ENCODE measurements at places on chromosomes 5 and 9.

- no peak for DNase-seq
Measured at GRCh38 chr9:77975806-77976205, 55.8 kb downstream of the GNAQ start.

DNA sequence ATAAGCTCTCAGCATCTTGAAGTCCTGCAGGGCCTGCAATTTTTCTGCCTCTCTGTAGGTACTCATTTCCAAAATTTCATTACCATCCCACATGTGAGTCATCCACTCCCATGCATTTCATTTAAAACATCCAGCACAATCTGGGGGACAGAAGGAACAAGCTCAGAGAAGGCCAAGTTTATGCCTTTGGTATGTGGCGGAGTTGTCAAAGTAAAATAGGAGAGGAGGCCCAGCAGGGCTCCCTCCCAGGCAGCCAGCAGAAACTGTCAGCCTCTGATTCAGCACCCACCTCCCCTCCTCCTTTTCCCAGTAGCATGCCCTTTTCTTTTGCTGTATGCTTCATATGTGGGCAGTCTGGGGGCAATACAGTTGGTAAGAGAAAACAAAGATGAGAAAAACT, 126.4 kb upstream of the ZNF366 start:
- DNase-seq = no peak

DNA sequence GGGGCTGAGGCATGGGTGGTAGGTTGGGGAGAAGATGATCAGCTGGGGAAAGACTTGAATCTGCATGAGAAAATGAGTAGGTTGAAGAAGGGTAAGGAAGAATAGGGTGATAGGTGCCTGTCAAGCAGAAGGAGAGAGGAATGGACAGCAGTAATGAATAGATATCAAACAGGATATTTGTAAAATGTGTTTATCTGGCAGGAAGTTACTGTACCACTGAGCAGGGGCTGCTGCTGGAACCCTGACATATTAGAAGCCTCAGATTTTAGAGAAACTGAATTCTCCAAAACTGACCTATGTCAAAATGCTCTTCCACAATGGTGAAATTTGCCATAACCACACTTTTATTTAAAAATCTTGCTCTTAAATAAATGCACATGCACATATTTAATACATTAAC, 41.0 kb downstream of the CCDC192 start:
- DNase-seq = no peak

DNA sequence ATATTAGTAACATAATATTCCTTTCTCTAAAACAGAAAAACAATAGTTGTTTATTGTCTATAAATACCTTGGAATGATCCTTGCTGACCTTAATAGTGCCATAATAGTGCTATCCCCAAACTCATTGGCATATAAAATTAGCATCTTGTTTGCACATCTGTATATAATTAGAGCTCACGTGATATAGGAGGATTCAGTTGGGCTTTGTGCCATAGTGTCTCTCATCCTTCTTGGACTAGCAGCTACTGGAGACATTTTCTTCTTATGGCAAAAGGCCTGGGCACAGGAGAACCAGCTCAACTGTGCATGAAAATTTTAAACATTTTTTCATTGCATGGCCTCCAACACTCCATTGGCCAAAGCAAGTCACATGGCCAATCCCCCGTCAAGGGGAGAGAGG, 342.5 kb downstream of the SPATA31D1 start:
- no peak for DNase-seq

GRCh38 chr9:114930056-114930812, at the start of gene TNFSF8:
TSS of gene TNFSF8 (minus strand) at chr9:114930591. CDS start at chr9:114930303, 288 bp downstream.
- no peak for DNase-seq

DNA sequence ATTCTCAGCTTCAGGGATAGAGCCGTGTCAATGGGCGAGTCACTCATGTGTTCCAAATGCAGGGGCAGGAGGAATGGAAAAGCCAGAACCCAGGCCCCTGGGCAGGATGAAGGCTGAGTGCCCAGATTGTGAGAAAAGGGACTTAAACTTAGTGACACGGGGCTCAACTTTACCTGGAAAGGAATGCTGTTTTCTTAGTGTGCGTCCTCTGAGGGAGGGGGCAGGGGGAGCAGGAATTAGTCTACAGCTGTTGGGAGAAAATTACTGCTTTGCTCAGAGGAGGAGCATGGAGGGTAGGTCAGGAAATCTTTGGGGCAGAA, 14.6 kb downstream of the HK3 start:
- no peak for DNase-seq

DNA sequence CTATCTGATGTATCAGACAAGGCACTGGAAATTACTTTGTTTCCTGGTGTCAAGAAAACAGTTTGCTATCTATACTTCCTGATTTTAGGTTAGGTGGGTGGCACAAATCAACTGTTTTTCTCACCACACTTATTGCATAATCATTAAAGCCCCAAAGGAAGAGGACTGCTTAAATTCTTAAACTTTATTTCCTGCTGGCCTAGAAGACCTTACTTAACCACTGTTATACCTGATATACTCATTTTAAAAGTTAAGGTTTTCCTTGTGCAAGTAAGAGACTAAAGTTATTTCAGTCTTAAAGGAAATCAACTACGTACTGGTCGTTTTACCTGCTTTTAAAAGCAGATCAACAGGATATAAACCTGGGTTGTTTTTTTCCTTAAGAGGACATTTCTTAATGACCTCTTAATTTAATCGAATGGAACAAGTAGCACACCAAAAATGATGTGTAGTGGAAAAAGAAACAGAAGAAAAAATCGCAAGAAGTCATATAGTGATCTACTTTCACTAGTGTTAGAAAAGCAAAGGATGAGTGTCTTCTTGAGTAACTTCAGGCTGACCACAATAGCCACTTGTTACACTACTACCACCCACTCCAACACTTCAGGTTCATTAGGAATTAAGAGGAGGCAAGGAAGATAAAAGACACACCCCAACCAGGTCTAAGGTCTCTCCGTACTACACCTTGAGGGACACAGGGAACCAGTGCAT, 974 bp downstream of the CLINT1 start:
- no peak for DNase-seq

DNA sequence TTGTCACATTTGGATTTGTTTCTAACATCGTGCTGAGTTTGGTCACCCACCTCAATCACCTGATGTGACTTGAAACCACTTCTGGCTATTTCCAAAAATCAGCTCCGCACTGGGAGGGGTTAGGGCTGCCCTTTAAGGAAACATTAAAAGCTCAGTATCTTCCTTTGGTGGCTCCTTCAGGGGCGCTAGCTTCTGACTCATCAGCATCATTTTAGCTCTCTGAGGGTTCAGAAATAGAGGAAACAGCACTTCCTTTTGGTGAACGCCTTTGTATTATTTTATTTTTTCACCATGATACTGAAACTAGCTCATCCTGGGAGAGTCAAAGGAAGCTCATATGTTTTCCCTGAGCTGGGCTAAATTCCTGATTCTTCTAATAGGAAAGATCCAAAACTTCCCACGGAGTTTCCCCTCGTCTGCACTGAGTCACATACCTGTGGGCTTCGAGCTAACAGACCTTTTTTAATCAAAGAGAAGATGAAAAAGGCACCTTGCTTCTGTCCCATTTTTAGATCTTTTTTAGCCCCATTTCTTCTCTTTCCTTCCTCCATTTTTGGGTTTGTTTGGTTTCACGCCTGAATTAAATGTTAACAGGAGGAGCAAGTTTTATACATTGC, 48.2 kb downstream of the ROPN1L start:
- DNase-seq = no peak

DNA sequence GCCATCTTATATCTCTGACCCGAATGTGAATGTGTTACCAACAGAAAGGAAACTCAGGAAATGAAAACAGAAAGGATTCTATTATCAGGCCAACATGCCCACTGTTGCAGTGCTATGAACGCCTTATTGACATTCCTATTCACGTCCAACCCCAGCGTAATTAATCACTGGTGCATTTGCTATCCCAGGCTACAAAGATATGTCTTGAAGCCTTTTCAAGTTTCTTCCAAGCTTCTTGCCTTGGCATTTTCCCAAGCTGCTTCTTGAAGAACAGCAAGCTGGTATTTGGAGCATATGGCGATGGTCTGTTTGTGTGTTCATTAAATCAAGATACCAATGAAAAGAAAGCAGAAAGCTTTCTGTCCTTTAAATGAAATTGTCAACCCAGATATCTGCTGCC, 579.2 kb upstream of the ZNF462 start:
- DNase-seq = no peak

DNA sequence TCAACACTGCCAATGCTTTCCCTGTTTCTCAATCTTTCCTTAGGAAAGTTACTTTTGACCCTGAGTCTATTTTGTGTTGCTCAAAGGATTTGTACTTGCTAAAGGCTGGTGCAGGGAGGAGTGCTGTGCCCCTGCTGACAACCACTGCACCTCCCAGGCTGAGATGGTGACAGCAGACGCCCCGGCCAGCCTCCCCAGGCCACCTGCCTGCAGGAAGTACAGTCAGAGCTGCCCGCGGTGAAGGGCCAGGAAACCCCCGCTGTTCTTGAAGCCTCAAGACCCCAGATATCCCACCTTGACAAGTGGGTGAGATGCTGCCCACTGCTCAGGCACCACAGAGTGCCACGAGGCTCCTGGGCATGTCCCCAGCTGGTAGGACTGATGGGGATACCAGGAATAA, 44.2 kb upstream of the CKMT2 start:
- no peak for DNase-seq

GRCh38 chr5:5665225-5666075, 243.0 kb downstream of the ICE1 start:
- DNase-seq = no peak

- DNase-seq = peak; percentile 44
Measured at GRCh38 chr5:134145779-134146581, 30.8 kb downstream of the SKP1 start.

DNA sequence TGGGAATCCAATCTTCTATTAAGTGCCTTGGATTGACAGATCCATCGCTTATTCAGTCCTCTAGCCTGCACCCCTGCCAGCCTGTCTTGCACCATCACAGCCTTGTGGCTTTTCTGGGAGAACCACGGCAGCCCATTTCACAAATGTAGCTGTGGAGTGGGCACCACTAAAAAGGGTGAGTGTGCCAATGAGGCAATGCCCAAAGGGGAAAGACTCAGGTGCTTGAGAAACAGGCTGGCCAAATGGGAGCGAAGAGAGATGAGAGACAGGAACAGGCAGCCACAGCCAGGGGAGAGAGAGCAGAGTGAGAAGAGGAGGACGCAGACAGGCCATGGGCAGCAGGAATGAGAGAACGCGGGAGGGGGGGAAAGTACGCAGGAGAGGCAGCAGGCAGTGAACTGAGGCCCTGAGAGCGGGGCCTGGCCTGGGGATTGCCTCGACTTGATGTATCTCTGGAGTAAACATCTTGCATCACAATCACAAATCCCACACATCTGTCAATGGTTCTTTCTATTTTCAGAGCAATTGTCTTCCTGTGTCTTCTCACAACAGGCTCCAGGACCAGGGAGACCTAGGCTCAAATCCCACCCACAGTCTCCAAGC, 173.1 kb downstream of the SYK start:
- DNase-seq = no peak

- DNase-seq = no peak
Measured at GRCh38 chr9:105385381-105385985, 62.4 kb upstream of the FSD1L start.

DNA sequence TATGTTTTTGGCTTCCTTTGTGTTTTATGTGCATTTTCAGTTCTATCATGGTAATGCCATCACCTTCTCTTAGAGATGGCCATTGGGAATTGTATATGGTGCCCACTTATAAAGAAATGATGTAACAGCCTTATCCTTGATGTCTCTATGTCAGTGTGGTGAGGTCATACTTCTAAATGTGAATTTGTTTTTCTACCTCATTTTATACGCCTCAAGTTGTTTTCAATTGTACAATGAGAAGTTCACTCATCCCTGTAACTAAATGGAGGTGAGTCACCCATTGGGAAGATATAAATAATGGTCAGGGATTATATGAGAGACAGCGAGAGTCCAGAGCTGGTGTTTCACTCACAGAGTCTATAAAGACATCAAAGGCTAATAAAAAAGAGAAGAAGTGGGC, 402.4 kb downstream of the AGTPBP1 start:
- DNase-seq = no peak

- DNase-seq = no peak
Measured at GRCh38 chr5:91225848-91226686, 157.1 kb downstream of the ARRDC3 start.

GRCh38 chr5:175800656-175801081, 70.7 kb upstream of the CPLX2 start:
- DNase-seq = peak; percentile 24

DNA sequence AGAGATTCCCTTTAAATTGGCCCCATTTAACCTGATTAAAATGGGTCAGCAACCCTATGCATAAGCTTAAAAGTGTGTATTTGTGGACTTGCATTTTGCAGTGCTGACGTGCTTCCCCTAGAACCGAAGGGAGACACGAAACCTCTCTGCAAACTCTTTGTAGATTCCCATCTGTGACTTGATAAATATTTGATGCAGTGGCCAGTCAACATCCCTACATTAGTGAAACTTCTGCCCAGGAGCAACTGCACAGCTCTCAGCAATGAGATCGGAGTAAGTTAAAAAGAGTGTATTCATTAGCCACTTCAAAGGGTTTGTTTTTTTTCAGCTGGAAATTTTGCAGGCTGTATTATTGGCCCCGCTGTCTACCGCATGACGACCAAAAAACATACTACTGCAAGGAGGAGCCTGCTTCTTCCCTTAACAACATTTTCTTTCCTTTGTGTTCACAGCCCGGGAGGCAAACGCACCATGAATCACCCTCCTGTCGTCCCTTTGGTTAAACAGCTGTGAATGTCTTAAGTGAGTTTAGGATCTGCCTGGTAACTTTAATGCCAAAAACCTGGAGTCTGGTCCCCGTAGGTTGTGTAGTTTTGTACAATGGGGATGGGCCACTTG, 38.0 kb upstream of the TCERG1 start:
- DNase-seq = no peak

DNA sequence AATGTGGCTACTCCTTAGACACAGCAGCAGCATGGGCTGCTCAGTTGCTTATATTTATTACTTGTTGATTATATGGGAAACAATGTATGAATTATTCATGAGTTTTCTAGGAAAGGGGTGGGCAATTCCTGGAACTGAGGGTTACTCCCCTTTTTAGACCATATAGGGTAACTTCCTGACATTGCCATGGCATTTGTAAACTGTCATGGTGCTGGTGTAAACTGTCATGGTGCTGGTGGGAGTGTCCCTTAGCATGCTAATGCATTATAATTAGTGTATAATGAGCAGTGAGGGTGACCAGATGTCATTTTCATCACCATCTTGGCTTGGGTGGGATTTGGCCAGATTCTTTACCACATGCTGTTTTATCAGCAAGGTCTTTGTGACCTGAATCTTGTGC, 734.6 kb upstream of the PTPRD start:
- no peak for DNase-seq

DNA sequence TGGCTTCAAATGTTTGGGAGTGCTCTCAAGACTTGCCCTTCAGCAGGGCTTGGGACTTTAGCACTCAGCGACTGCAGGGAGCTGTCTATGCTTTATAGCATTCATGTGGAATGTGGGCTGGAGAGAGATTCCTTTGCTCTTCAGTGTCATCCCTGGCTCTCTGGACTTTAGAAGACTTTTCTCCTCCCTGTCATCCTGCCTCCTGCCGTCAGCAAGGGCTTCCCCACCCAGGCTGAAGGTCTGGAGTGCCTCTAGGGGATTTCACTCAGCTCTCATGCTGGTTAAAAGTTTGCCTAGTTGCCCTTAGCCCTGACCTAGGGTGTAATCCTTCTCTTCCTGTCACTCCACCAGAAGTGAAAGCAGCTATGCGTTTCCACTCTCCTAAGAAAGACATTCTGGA, 210.9 kb downstream of the FRMD3 start:
- peak; percentile 12 for DNase-seq

- no peak for DNase-seq
Measured at GRCh38 chr5:111262815-111263214, 38.6 kb downstream of the CAMK4 start.
